HL-60 (cell line): ENCODE measurements at places on chromosomes 7 and 10.

DNA sequence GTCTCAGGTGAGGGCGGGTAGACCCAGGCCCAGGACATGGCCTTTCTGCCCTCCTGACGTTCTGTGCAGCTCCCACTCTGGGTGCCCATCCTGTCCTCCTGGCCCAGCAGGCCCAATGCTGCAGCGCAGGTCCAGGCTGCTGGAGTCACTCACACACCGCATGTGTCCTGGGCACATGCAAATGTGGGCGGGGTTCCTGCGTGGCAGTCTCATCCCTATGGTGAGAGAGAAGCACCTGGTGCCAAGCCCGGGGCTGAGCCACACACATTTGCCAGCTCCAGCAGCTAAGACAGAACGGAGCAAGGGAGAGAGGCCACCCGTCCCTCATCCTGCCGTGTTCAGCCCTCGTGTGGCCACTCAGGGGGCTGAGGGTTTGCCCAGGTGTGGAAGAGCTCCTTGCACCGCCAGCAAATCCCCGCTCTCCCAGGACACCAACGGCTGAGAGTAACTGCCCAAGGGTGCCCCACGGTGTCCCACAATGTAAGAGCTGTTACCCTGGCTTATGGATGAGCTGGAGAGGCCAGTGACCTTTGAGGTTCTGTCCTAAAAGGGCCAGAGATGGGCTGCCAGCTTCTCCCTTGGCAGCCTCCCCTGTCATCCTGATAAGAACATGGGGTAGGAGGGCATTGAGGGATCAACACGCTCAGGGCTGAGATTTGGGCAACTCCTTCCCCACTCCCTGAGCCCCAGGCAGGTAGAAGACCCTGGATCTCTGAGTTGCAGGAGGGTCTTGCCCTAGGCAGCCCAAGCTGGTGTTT lies 4.4 kb downstream of the FUOM start:
- no peak for DNase-seq

DNA sequence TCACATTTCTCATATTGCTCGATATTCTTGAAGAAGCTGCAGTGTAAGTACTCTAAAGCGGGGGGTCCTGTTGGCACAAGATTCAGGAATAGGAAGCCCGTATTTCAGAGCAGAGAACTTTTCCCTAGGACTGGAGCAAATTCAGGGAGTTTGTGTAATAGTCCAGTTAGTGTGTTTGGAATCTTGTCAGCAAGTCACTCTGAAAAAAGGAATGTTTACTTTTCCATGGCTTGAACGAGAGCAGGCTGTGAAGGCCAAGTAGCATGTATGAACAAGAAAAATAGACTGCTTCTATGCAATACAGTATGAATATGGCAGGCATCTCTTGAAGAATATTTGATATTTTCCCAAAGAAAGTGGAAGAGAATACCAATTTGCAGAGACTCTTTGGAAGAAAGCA lies 39.8 kb downstream of the CDC123 start:
- DNase-seq = no peak

DNA sequence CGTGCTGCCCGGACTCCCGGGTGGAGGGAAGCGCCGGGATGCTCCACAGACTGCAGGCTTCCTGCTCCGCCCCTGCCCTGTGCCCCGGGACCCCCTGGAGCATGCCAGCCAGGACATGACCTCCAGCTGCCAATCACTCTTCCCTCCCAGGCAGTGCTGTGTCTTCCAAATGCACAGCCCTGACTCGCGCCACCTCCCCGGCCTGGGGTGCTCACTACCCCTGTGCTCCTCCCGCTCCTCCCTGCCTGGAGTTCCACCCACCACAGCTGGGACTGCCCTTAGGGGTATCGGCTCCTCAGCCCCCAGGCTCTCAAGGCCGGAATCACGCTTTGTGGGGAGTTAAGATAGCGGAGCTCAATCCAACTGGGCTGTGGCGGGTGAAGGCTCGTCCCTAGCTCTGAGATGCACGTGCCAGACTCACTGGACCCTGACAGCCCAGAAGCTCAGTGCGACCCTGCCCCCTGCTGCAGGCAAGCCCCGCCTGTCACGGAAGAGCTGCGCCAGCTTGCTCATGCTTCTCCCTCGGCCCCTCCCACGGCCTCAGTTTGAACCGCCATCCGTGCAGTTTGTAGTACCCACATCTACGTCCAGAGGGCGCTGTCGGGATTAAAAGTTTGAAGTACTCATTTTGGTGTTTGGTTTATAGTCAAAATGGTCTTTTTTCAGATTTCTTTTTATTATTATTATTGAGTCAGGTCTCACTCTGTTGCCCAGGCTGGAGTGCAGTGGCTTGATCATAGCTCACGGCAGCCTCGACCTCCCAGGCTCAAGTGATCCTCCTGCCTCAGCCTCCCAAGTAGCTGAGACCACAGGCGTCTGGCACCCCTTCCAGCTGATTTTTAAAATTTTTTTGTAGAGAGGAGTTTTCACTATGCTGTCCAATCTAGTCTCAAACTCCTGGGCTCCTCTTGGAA lies 142.5 kb upstream of the TCERG1L start:
- no peak for DNase-seq

- DNase-seq = no peak
These were observed 45.0 kb upstream of the CSTF2T start for GRCh38 chr10:51744235-51745000.

DNA sequence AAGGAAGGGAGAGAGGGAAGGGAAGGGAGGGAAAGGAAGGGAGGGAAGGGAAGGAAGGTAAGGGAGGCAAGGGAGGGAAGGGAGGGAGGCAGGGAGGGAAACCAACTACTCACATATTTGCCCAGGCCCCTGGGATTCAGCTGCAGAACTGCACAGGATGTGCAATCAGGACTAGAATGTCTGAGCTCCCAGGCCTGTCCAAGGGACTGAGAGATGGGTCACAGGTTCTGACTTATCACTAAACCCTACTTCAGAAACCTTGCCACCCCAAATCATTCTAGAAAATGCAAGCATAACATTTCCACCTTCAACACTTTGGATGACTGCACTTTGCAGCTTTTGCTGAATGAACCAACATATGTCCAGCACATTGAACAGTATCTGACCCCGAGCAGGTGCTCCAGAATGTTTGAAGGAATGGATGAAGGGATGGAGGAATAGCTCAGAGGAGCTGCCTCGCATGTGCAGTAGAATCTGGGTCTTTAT lies 245.3 kb downstream of the KCNMA1 start:
- DNase-seq = no peak

DNA sequence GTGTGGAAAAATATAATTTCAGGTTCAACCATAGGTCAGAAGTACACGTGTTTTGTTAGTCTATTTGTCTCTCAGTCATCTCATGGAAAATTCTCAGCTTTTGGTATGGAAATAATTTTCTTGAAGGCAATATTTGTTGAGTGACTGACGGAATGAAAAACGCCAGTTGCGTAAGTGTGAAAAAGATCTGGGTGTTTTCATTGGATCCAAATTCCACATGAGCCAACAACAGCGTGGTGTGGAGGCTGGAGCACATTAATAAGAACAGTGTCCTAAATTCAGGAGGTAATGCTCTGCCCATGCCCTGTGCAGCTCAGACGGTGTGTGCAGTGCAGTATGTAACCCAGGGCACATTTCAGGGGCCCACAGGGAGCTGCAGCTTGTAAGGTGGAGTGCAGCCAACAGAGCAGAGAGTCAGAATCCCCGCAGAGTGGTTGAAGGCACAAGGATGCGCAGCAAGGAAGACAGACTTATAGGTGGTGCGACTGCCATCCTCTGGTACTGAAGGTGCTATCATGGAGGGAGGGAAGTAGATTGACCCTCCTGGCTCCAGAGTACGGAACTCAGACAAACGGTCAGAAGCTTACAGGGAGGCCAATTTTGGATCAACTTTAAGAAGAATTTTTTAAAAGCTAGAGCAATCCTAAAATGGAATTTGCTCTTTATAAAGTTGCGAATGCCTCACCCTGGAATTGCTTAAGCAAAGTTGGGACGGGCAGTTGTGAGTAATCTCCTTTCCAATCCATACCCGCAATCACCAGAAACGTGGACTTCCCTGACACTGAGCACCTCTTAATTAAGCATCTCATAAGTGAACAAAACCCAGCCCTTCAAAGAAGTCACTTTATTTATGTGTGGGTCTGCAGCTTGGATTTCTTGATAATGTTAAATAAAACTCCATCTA lies 38.0 kb downstream of the EGFR start:
- DNase-seq = no peak

- peak; percentile 53 for DNase-seq
These were observed 755.4 kb downstream of the KCNMA1 start for GRCh38 chr10:76882245-76882644.

- DNase-seq = peak; percentile 41
These were observed 158.2 kb downstream of the ARHGAP12 start for GRCh38 chr10:31770307-31770902.

DNA sequence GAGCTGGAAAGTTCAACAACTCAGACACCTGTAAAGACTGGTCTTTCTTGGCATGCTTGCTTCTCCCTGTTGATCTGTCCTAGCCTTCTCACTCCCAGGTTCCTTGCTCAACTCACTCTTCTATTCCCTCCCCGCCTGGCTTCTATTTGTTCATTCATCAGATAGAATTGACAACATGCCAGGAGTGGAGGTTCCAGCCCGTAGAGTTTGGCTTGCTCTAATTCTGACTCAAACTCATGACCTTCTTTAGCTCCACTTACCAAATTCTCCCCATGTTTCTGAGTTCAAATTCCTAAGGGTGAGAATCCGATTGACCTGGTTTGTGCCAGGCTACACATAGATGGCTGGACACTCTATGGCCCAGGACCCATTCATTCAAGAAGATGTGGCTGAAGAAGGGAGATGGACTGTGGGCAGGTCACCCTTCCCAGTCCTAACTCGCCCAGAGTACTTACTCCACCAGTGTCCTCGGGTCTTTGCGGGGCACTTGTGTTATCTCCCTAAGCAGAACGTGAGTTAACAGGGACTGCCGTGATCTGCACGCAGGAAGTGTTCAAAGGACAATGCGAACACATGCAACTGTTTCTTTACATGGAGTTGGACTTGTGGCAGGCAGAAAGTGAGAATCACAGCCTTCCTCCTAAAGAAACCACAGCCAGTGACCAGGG lies 4.0 kb upstream of the TMEM236 start:
- no peak for DNase-seq

DNA sequence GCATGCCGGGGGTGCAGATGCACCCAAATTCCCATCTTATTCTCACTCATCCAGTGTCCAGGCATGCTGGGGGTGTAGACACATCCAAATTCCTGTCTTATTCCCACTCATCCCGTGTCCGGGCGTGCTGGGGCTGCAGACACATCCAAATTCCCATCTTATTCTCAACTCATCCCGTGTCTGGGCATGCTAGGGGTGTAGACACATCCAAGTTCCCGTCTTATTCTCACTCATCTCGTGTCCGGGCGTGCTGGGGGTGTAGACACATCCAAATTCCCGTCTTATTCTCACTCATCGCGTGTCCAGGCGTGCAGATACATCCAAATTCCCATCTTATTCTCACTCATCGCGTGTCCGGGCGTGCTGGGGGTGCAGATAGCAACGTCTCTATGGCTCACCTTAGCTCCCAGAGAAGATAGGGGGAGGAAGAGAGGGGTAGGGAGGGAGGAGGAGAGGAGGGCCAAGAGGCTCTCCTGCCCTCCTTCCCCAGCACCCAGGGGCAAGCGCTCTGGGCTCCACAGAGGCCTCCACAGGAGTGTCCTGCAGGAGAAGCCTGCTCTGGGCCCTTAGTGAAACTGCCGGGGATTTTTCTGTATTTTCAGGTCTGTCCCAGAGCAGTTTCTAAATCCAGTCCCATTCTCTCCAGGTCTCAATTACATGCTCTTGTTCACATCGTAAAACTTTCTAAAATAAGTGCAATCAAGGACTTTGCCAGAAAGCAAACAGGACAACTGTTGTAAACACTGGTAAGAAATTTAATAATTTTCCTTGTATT lies 210.8 kb downstream of the DIP2C start:
- no peak for DNase-seq

GRCh38 chr10:89888321-89889070 lies 187.1 kb downstream of the KIF20B start:
- DNase-seq = no peak

GRCh38 chr10:70131560-70131937 lies 1.1 kb downstream of the AIFM2 start:
- DNase-seq = no peak

DNA sequence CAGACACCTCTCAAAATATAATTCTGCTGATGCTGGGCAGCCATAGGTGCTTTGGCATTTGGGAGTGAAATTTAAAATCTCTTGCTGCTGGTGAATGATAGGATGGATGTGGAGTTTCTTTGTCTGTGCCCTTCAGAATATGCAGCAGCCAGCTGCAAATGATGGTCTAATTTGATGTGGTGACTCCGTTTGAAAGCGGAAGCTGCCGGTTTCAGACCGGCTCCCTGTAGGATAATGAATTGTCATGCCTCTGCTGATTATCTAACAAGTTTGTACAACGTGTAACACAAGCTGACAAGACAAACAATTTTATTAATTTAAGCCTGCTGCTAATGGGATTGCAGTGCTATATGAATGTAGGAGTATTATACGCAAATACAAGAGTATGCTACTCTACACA lies 103.5 kb downstream of the SND1 start:
- DNase-seq = no peak

DNA sequence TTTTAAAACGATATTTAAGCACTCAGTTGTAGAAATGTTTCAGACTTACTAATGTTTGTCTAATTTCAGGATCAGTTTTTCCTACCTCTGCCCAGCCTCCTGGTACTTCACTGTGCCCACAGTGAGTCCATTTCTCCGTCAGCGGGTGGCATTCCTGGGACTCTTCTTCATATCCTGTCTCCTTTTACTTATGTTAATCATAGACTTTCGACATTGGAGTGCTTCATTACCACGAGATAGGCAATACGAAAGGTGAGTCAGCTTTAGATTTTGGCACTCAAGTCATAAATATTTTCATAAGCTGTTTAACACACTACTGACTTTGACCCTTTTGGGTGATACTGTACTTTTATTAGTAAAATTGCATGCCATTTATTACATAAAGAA lies 2.1 kb downstream of the ENTPD7 start:
- no peak for DNase-seq
